ENCODE measurements at places on chromosomes 4 and X.

DNA sequence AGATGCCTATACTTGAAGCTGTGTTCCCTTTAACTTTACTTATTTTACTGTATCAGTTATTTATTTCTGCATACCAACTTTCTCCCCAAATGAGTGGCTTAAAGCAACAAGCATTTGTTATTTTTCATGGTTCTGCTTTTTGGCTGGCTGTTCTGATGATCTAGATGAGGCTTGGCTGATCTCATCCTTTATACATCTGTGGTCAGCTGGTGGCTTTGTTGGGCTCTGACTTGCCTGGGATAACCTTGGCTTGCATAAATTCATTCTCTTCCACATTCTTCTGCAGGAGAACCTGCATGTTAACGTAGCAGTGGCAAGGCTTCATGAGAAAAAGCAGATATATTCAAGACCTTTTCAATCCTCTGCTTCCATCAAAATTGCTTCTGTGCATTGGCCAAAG lies 1317.6 kb downstream of the ADGRL3 start:
- DNase-seq: no peak

DNA sequence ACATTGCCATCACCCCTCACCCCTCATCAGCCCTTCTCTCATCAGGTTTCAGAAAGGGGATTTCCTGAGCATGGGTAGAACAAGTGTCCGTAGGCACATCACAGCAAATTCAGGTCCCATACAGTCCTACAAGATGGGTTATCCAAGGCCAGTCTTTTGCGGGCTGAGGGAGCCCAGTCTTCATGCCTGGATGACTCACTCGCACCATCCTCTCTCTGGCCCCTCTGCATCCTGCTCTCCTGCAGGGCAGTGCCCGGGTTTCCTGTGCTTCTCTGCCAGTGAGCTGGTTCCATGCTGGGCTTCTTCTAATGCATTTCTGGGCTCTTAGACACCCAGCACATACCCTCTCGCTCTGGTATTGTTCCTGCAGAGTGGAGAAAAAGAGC lies 7.3 kb upstream of the INTS6L start:
- DNase-seq: no peak

DNA sequence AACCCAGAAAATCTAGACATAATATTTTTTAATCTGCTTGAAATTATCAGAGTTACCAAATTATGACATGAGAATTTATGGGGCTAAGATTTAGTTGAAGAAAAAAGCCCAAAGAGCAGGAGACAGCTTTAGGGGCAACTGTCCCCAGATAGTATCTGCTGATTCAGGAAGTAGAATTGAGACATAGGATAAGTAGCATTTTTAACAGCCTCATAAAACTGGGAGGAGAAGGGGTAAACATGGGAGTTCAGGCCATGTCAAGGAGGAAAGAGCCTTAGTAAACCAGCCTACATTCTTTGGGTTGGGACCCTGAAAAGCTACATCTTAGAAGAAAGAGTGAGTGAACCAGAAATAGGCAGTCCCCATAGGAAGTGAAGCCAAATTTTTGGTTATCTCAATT lies 9.7 kb upstream of the RAB28 start:
- DNase-seq: no peak

DNA sequence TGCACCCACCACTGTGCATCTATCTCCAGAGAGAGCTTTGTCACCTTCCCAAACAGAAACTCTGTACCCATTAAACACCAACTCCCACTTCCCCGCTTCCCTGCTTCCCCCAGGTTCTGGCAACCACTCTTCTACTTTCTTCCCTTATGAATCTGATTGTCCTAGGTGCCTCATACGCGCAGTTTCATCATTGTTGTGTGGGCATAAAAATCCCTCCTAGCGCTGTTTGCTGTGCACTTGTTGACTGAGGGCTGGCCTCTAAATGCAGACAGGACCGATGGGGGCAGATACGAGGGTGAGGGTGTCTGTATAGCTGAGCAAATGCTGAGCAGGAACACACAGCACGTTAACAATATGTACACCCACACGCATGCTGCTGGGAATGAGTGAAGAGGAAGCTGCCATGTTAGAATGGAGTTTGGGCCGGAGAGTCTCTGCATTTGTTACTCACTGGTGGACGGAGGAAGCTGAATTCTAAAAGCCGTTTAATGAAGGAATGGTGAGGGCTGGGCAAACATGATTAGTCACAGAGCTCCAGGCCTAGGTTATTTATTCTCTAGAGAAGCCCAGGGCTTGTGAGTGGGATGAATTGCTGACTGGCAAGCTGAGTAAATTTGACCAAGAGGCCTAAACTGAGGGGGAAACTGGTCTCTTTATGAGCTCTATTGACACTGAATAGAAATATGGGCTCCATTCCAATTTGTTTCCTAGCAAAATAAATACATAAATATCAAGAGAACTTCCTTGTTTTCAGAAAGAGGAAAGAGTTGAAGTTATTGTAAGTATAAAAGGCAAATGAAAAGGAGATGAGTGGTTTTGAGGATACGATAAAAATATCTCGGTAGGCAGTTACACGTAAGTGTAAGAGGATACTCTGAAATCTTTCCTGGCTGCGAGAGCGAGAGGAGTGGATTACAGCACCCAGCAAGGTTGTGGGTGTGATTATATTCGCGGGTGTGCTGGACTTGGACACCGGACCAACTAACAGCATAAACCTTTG lies 95.9 kb upstream of the RPS6KA3 start:
- DNase-seq: no peak

DNA sequence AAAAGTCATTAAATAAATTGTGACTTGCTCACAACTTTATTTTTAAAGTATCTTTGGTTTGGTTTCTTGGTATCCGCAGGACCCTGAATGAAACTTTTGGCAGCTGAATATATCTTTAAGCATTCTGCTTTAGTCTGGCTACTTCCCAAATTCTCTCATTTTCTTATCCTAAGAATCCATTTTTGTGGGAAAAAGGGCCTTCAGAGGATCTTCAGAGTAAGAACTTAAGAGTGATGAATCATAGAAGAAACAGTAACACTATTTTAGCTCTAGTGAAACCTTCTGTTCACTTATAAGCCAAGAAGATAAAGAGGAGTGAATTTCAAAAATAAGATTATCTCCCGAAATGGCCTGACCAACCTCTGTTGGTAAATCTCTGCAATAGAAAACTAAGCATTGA lies 540.6 kb upstream of the MAGEB18 start:
- DNase-seq: no peak

- no peak for DNase-seq
Measured at GRCh38 chr4:186161138-186161537, 30.2 kb upstream of the CYP4V2 start.

DNA sequence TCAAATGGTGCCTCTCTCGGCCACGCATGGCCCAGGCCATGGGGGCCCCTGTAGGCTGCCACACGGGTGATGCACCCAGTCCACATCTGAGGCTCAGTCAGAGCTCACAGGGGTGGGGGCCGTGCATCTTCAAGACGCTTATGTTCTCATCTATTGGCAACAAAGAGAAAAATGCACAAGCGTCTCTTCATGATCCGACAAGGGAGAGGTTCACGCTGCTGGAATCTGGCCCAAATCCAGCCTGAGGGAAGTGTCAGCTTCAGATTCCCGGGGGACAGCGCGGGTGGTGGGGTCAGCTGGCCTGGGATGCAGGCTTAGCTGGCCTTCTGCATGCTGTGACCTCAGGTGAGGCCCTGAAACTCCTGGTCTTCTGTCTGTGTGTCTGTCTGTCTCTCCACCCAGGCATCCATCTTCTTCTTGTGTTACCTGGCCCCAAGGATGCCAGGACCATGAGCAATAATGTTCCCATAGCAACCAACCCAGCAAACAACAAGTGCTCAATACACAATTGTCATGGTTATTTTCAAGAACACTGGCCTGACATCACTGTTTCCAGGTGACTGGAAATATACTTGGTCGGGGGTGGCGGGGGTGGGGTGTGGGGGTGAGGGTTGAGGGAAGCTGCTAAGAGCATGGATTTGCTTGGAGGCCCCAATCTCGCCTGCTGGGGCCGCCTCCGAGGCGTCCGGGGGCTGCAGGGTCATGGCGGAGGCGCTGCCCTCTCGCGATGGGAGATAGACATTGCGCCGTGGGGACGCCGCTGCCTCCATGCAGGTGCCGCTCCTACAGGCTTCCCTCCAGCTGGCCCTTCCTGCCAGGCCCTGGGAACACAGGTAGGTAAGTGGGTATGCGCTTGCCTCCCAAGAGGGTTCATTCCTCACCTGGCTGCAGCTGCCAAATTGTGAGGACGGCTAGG lies 48.3 kb downstream of the ABLIM2 start:
- DNase-seq: peak; percentile 66

- DNase-seq: no peak
Measured at GRCh38 chrX:30220661-30221060, 5.3 kb downstream of the MAGEB2 start.
